ENCODE measurements at places on chromosomes 16 and 17.

- no peak for DNase-seq
Observed at GRCh38 chr17:12429116-12429515, 236.6 kb upstream of the MYOCD start.

DNA sequence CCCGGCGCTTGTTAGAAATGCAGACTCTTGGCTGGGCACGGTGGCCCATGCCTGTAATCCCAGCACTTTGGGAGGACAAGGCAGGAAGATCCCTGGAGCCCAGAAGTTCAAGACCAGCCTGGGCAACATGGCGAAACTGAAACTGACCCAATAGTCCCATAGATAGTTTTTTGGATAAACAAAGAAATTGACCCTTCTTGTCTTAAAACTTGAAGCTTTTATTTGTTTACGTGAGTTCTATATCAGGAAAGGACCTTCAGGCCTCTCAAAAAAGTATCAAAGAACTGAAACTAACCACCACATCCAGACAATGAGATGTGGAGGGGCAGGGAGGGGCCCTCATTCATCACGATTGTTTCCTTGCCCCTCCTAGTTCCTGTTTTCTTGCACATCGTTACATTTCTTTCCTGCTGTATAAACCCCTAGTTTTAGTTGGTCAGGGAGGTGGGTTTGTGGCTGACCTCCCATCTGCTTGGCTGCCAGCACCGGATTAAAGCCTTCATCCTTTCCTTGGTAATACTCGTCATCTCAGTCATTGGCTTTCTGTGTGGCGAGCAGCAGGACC is 29.9 kb upstream of the PRM1 start:
- DNase-seq = no peak

GRCh38 chr16:68319185-68319908 is 8.5 kb downstream of the PRMT7 start:
- no peak for DNase-seq

DNA sequence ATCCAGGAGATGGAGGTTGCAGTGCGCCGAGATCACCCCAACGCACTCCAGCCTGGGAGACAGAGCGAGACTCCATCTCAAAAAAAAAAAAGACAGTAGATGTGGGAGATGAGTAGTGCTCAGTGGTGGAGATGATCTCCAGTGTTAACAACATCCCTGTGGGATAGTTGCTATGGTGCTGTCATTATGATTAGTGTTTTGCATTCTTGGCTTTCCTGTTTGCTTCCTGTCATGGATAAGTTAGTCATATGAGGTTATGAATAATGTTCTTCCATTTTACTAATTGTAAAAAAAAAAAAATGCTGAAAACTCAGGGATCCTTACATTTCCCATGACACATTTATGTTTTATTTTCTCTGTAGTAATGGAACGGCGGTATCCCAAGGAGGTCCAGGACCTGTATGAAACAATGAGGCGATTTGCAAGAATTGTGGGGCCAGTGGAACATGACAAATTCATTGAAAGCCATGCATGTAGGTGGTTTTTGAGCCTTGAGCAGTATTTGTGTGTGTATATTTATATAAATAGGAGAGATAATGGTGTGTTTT is 24.5 kb upstream of the DUSP14 start:
- no peak for DNase-seq

- DNase-seq = no peak
Observed at GRCh38 chr17:15273141-15273793, 8.1 kb upstream of the PMP22 start.

- DNase-seq = no peak
Observed at GRCh38 chr16:84379709-84380362, 11.5 kb downstream of the ATP2C2 start.

- peak; percentile 64 for DNase-seq
Observed at GRCh38 chr17:17783116-17783824, 53.5 kb downstream of the SREBF1 start.

GRCh38 chr16:69494991-69495392 is 70.6 kb downstream of the CYB5B start:
- no peak for DNase-seq

DNA sequence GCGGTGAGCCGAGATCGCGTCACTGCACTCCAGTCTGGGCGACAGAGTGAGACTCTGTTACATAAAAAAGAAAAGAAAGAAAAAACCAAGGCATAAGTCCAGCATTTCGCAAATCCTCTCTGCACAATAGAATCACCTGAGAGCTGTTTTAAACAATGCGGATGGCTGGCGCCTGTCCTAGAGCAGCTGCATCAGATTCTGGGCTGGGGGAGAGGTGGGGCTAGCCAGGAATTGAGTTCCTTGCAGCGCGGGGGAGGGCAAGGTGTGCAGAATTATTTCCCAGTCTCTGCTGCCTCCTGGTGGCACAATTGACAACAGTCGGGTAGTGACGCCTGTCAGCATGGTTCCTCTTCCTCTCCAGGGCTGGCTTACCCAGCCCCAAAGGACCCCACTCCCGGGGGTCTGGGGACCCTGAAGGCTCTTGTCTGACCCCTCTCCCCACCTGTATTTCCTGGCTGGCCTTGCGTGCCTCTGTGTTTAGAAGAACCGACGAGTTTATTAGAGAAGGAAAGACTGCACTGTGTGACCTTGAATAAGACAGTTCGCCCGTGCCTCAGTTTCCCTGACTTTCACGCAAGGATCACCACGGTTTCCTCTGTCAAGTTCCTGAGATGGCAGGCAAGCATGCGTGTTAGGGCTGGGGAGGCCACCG is 41.1 kb upstream of the PLCG2 start:
- DNase-seq = peak; percentile 82

DNA sequence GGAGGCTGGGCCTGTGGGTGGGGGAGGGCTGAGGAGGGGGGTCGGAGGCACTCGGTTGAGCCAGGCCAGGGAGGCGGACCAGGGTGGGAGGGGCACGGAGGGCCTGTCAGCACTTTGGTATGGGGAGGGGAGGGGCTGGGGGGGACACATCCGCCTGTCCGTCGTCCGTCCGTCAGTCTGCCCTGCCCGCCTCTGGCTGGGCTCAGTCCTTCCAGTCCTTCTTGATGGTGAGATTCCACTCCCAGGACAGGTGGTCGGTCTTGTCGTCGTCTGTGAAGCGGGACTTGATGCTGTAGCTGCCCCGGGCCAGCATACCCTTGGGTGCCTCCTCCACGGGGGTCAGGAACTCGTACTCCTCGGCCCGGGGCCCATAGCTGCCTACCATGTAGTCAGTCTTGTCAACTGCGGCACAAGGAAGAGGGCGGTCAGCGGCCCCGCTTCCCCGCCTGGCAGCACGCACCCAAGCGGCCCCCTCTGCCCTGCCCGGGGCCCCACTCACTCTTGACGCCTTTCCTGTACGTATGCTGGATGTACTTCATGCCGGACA is 2.4 kb downstream of the ARHGDIA start:
- DNase-seq = no peak

- DNase-seq = no peak
Observed at GRCh38 chr16:69537706-69538080, 28.1 kb upstream of the NFAT5 start.

DNA sequence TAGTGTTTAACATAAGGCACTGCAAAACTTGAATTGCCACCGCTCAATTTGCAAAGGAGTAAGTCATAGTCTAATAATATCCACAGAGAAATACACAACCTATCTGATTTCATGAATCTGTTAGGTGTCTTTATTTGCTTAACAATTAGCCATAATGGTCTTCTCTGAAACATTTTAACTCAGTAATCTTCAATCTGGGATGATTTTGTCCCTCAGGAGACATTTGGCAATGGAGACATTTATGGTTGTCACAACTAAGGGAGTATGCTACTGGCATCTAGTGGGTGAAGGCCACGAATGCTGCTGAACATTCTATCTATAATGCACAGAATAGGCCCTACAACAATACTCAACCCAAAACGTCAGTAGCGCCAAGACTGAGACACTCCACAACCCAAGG is 4.3 kb downstream of the UBE2G1 start:
- DNase-seq = no peak

DNA sequence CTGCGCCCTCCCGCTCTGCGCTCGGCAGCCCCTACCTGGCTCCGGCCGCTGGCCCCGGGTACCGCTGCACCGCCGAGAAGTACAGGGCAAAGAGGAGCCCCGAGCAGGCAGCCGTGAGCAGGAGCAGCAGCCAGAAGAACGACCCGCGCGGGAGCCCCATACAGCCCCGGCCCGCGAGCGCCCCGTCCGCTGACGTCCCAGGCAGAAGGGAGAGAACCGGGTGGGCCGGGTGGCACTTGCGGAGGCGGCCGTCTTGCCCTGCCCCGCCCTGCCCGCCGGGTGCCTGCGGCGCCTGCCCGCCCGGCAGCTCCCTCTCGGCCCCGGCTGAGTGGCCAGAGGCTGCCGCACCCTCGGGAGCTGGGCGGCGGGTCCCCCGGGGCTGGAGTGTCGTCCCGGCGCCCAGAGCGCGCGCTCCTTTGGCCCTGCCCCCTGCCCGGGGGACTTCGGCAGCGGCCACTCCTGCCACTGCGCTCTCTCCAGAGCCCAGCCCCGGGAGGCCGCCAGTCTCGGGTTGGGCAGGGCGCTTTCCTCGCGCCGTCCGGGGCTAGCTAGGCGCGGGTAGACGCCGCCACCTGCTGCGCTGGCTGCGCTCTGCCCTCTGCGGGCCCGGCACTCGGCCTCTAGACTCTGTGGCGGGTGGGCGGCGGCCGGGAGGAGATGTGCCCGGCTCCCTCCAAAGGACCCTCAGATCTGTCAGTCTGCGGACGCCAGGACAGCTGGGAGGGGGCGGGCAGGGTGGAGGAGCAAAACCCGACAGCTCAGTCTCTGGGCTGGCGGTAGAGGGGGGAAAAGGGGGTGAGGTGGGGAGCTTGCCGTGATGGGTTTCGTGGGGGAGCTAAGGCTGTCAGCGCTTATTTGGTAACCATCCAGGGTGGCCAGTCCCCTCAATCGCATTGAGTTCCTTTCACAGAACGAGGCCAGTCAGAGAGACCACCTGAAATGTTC is at the start of gene ST6GALNAC2:
Gene ST6GALNAC2, minus strand, starts transcription at position 212 of the 945 bp plus-strand sequence. Its CDS starts 52 bp downstream, at position 160.
- no peak for DNase-seq

DNA sequence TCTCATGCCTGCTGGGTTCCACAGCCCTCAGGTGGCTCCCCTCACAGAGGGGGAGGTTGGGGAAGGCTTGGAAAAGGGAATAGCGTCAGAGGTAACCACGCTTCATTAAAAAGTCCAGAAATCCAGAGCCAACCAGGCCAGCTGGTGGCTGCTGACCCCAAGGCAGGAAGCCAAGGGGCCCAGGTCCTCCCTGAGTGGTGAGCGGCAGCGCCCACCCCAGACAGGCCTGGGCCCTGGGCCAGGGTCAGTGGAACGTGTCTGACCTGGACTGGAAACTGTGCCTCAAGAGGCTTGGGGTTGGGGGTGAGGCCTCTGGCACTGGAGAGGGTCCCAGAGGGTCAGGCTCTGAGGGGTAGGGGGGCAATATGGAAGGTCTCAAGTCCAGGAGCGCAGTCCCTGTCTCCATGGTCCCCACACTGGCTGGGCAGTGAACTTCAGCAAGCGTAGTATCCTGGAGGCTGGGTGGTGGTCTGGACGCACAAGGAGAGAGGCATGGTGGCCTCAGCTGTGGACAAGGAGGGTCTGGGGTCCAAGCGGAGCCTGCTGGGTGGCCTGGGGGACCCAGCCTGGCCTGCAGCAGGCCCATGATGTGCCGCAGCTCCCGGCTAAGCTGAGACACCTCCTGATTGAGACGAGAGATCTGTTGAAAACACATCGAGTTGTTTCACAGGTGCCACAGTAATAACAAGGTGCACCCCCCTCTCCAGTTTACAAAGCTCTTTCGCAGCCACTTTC is 5.2 kb upstream of the RAB5C start:
- DNase-seq = no peak

- DNase-seq = no peak
Observed at GRCh38 chr17:77951123-77951522, 7.4 kb upstream of the TNRC6C start.

GRCh38 chr16:4184038-4184702 is 57.7 kb downstream of the SRL start:
- DNase-seq = no peak

GRCh38 chr17:35965272-35965671 is 16.0 kb downstream of the CCL16 start:
- DNase-seq = no peak

DNA sequence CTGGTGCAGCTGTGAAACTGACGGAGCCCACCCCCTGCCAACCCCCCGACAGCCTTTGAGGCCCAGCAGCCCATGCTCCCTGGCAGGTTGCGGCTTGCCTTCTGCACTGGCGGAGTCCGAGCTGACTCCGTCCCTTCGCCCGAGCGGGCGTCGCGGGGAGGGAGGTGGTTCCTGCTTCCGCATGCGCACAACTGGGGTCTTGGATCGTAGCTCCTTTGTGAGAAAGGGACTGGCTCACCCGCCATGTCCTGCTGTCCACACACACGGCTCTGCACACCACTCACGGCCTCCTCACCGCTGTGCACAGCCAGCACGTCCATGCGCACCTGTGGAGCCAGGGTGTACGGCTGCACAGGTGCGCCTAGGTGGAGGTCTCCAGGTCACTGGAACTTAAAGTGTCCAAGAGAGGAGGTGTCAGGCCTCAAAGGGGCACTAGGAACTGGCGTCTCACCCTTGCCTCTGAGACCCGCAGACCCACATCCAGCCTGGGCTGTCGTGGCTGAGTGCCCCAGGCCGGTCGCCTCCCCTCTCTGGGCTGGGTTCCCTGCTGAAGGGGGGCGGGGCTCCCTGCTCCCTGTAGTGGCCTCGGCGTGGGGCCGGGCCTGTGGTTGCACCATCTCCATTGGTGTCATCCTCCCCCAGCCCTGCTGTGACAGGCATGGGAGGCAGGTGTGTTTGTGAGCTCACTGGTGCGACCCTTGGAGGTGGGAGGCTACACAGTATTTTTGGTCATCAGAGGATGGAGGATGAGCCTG is 45.3 kb downstream of the JPH3 start:
- DNase-seq = no peak

- DNase-seq = no peak
Observed at GRCh38 chr17:75909812-75910274, 5.2 kb upstream of the MRPL38 start.

GRCh38 chr16:86823125-86823524 is 244.8 kb downstream of the FOXL1 start:
- no peak for DNase-seq

DNA sequence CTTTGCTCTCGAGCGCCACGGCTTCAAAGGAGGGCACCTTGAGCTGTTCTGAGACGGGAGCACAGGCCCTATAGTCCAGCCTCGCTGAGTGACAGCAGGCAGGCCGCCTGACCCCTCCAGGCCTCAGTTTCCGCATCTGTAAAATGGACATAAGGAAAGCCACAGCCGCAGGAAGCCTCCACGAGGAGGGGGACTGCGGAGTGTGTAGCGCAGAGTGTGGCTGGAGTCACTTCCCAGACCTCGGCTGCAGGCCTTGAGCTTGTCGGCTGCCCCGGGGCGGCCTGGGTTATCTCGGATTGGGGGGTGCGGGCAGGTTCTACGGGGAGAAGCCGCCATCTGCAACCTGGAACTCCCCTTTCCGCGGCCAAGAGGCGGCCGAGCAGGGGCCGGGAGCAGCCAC is 40.8 kb downstream of the ZFPM1 start:
- no peak for DNase-seq

GRCh38 chr17:74206332-74206818 is 2.9 kb downstream of the RPL38 start:
- no peak for DNase-seq

DNA sequence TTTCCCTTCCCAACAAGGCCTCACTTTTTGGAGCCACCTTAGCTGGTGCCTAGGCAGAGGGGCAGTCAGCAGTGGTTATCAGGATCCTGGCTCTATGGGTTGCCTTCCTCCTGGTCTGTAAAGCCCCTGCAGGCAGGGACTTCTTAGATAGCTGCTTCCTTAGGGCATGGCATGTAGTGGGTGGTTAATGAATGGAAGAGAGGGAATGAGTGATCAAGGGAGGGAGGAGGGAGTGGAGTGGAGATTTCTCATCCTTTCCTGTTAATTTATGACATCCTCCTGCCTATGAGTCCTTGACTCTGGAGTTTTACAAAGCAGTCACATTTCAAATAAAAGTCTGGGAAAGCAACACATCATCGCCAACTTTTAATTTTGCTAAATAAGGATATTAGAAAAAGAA is 40.7 kb downstream of the SNX20 start:
- no peak for DNase-seq
